ENCODE measurements at places on chromosomes 13 and 19.

- DNase-seq, result no peak
These were observed 402.6 kb downstream of the KLF12 start for GRCh38 chr13:73731564-73731963.

DNA sequence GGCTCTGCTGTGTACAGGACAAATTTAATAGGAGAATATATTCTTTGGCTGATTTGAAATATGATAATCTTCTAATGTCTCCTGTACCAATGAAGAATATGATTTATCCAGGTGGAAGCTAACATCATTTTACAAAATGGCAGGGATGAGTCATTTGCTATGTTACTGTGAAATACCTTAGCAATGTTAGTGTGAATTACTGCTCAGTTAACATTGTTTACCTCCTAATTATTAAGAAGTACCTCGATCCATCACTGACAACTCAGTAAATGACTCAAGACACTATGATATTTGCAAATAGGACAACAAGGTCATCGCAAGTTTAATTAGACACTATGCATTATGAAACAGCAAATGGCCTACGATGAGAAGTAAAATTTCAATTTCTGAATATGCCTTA, 309.1 kb upstream of the EDNRB start:
- DNase-seq, result no peak

GRCh38 chr19:7692417-7693088, 9.4 kb downstream of the FCER2 start:
- DNase-seq, result no peak

GRCh38 chr13:39273953-39274738, 235.9 kb downstream of the NHLRC3 start:
- no peak for DNase-seq

GRCh38 chr19:42272535-42272897, 3.5 kb downstream of the CIC start:
- no peak for DNase-seq

DNA sequence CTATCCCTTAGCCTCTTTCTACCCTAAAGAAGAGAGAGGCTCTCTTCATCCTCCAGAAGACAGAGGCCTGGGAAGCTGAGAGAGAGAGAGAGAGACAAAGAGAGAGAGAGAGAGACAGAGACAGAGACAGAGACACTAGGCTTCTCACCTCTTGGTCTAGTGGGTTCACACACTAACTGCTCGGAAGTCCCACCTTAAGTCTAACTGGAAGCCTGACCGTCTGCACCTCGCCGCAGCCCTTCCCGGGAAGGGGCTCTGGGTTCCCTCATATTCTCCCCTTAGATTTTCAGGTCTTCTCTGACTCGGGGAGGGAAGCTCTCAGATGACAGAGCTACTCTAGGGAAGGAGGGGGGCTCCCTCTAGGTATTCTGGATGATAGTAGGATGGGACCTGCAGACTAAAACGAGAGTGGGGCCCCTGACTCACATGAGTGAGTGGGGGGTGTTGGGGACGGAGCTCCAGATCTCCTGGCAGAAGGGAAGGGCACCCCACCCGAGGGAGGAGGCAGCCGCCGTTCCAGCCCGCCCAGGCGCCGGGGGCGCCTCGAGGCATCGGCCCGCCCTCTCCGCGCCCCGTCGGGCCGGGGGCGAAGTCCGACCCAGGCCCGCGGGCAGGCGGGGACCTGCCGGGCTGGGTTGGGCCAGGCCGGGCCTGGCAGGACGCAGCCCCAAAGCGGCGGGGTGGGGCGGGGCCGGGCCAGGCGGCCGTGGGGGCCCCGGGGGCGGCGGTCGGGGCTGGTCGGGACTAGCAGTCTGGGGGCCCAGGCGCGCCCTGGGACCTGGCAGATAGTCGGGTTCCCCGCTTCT, 2.0 kb upstream of the JUNB start:
- DNase-seq, result no peak

- DNase-seq, result no peak
These were observed 177.3 kb upstream of the SERP2 start for GRCh38 chr13:44196196-44196751.

GRCh38 chr19:41997851-41998229, 3.8 kb upstream of the ATP1A3 start:
- DNase-seq, result no peak

DNA sequence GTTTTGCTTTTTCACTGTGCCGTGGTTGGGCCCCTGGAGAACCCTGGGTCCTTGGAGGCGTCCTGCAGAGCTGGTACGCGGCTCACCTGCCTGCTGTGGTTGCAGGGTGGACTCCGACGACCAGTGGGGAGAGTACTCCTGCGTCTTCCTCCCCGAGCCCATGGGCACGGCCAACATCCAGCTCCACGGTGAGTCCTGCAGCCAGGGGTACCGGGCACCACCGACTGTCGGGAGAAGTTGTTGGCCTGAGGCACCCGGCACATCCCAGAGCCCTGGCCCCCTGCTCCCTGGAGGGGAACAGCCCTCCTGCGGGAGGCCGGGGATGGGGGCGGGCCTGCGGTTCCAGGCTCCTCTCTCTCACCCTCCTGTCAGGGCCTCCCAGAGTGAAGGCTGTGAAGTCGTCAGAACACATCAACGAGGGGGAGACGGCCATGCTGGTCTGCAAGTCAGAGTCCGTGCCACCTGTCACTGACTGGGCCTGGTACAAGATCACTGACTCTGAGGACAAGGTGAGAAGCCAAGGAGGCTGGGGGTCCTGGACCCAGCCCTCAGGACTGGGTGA, 8.0 kb downstream of the BSG start:
- DNase-seq, result no peak

DNA sequence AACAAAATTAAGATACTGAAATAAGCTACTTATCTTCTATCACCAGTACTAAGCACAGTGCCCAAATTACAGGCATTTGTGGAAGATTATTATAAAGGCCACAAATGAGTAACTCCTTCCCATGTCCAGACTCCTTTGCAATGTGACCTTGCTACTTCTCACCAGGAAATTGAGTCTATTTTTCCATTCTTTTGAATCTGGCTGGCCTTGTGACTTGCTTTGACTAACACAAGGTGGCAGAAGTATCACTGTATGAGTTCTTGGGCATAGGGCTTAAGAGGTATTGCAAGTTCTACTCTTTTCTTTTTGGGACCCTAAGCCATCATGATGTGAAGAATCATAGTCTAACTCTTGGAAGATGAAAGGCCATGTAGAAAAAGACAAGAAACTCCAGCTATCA, 49.9 kb downstream of the UGGT2 start:
- DNase-seq, result no peak

- no peak for DNase-seq
These were observed 1893.0 kb upstream of the PCDH20 start for GRCh38 chr13:63308549-63309165.

DNA sequence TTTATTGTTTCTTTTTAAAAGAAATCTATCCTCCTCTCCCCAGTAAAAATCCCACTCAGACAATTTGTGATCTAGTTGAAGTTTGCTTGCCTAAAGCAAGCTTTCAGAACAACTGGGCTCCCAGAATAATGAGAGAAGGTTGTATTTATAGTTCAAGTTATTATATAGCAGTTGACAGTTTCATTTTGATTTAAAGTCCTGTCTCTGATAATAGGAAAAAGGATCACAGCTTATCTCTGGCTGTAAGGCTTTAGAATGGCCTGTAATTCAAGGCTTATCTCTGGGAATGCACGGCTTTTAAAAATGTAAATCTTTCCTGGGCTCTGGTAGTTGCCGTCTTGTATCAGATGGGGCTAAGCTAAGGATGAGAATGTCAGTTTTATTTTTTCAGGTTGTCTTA, 123.3 kb upstream of the TMTC4 start:
- DNase-seq, result no peak

DNA sequence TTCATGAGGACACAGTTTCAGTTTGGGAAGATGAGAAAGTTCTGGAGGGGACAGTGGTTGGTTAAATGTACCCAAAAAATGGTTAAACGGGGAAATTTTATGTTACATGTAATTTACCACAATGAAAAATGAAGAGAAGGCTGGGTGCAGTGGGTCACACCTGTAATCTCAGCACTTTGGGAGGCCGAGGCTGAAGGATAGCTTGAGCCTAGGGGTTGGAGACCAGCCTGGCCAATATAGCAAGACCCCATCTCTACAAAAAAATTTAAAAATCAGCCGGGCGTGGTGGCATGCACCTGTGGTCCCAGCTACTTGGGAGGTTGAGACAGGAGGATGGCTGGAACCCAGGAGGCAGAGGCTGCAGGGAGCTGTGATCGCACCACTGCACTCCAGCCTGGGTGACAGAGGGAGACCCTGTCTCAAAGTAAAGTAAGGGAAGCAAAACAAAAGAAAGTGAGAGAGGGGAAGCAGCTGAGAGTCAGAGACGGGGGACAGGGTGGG, 17.2 kb downstream of the GNG7 start:
- no peak for DNase-seq

DNA sequence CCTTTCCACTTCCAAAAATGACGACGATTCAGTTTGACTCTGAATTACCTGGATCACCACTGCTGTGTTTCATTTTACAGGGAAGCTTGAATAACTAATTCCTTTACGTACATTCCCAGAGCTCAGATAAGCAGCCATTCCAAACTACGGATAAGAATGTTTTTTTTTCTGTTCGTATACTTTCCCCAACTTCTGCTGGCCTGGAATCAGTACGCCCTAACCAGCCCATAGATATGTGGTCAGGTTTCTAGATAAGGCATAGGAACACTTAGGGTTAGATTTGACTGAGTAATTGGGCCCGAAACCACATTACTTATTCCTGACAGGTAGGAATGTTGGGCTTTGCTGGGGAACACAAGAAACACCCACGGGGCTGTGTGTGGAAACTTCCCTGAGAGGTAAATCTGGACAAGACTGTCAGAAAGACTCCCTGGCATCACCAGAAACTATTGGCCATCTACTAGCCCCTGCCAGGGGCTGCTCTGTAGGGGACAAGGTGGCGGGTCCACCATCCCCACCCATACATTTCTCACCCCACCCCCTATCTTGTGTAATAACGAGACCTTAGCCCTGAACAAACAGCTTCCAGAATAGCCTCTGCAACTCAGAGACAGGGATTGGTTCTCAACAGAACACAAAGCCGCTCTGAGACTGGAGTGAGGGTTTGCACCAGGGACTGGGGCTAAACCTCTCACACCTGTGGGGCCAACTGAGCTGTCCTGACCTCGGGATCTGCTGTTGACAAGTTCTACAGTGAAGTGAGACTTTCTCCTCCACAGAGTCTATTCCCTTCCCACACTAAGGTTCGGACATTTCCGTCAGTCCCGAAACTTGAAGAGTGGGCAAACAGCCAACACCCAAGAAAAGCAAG, 15.6 kb downstream of the RHPN2 start:
- DNase-seq, result no peak

DNA sequence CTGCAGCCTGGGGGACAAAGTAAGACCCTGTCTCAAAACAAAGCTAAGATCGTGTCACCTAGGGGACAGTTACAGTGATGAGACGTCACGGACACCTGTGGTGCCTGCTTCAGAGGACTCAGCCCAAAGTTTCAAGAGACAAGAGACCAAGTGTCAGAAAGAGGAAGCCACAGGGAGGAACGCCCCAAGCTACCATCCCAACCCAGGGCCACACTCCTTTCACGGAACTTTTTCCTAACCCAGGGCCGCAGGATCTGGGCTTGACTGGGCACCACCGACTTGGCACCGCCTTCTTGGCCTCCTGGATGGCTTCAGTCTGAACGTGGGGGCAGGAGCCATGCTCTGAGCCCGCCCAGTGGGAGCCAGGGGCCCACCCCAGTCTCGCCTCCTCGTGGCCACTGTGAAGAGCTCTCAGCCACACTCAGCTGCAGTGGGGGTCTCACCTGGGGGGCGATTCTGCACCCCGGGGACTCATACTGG, 8.5 kb downstream of the MOB3A start:
- DNase-seq, result no peak

GRCh38 chr13:27960362-27961226, 8.5 kb downstream of the CDX2 start:
- no peak for DNase-seq

- no peak for DNase-seq
These were observed at the start of gene OLFM4 for GRCh38 chr13:53028637-53029203. TSS of gene OLFM4 (plus strand) at chr13:53028813. CDS start at chr13:53028837, 24 bp downstream.

GRCh38 chr13:28531077-28531844, 36.3 kb upstream of the FLT1 start:
- DNase-seq, result no peak

DNA sequence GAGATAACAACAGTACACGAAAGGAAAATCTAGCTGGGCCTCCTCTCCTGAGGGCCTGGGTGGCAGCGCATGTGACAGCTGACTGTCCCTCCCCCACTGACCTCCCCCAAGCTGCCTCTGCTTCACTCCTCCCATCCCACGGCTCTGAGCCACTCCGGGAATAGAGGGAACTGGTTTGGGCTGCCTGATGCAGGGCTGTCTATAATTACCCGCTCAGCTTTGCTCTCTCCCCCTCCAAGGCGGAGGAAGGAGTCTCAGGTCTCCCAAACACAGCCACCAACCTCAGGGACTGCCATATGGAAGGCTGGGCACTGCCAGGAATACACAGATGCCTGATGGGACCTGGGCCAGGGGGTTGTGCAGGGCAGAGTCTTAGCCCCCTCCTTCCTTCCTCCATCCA, 7.9 kb downstream of the NAPA start:
- no peak for DNase-seq

DNA sequence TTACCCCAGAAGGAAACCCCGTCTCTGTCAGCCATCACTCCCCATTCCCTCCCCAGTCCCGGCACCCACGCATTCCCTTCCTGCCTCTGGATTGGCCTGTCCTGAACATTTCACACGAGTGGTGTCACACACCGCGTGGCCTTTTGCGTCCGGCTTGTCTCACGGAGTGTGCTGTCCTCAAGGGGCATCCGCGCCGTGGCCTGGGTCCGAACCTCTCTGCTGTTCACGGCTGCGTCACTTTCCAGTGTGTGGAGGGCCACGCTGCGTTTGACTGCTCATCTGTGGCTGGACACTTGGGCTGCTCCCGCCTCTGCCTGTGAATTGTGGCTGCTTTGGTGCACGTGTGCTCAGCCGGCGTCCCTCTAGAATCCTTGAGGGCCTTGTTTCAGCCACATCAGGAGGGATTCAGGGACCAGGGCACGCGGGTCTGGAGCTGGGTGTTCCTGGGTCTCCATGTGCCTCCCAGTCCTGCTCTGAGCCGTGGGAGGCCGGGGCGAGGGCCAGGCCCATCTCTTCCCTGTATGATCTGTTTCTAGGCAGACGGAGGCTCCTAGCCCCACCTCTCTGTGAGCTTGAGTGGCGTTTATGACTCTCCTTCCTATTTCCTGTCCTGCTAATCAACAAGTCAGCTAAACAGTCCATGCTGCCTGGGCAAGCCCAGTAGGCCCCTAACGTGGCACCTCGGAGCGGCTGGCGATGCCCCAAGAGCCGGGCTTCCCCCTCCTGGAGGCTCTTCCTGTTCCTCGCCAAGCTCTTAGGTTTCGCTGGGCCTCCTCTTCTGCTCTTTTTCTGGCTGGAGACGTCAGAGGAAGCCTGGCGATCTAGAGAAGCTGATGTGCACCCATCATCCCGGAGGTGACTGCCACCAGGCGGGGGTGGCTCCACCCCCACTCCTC, 8.1 kb downstream of the STK11 start:
- DNase-seq, result no peak

- no peak for DNase-seq
These were observed 394.0 kb downstream of the DLEU7 start for GRCh38 chr13:50449465-50449864.

- DNase-seq, result no peak
These were observed 24.0 kb downstream of the FGF9 start for GRCh38 chr13:21694831-21695230.

- DNase-seq, result no peak
These were observed 22.7 kb downstream of the POP4 start for GRCh38 chr19:29628661-29629385.

All from NCI-H187 (cell line).